ENCODE measurements at places on chromosomes 6 and 20. TPM values are rescaled to one million over a fixed set of nuclear protein-coding genes. Genes with fewer than 3 reads are reported as not detected.

ULBP2 gene
- 8.0 TPM for total RNA-seq

SLCO4A1 gene
- total RNA-seq = 3.1 TPM

ANGPT4 gene
- not detected for total RNA-seq

MRAP2 gene
- total RNA-seq = 3.6 TPM

PGC gene
- total RNA-seq = not detected

GTSF1L gene
- total RNA-seq = not detected

PRKN gene
- 1.6 TPM for total RNA-seq

TMEM170B gene
- total RNA-seq = 2.3 TPM

RBPJL gene
- total RNA-seq = not detected

KCNK15 gene
- not detected for total RNA-seq

CABLES2 gene
- 3.9 TPM for total RNA-seq

NKX2-2 gene
- not detected for total RNA-seq

PLA2G7 gene
- total RNA-seq = 0.19 TPM

PACSIN1 gene
- not detected for total RNA-seq

SESN1 gene
- total RNA-seq = 38.5 TPM

NRSN1 gene
- total RNA-seq = not detected

SLC32A1 gene
- not detected for total RNA-seq

FRS3 gene
- total RNA-seq = 2.0 TPM

SLC2A10 gene
- total RNA-seq = 8.8 TPM

CASS4 gene
- total RNA-seq = under 0.01 TPM

ISM1 gene
- total RNA-seq = not detected

NKX2-4 gene
- total RNA-seq = not detected

COL9A1 gene
- total RNA-seq = not detected

ARMC2 gene
- 0.96 TPM for total RNA-seq

Data from vein endothelial cell (primary cell).